ENCODE measurements at places on chromosomes 3 and 15. TPM values are rescaled to one million over a fixed set of nuclear protein-coding genes. Genes with fewer than 3 reads are reported as not detected.

GOLGA8S gene
- 0.07 TPM for total RNA-seq

RETNLB gene
- not detected for total RNA-seq

IGDCC3 gene
- 17.9 TPM for total RNA-seq

MEIS2 gene
- 0.35 TPM for total RNA-seq

SCAP gene
- total RNA-seq: 101 TPM

BCL2A1 gene
- total RNA-seq: not detected

FOXB1 gene
- total RNA-seq: 3.7 TPM

PLOD2 gene
- total RNA-seq: 17.9 TPM

CEMIP gene
- 0.09 TPM for total RNA-seq

CPLX3 gene
- not detected for total RNA-seq

ADAMTSL3 gene
- total RNA-seq: 0.77 TPM

KLF13 gene
- 30.6 TPM for total RNA-seq

ST8SIA2 gene
- total RNA-seq: 3.2 TPM

FAM131A gene
- total RNA-seq: 14.4 TPM

- DNase-seq: no peak
- no peaks in the 10 kb centered on the region for H3K4me1 ChIP-seq
- H3K4me3 ChIP-seq: no peak overlapping the region
- no peak overlapping the region for H3K27ac ChIP-seq
- no peaks in the 10 kb centered on the region for H3K27me3 ChIP-seq
- no peaks in the 10 kb centered on the region for H3K36me3 ChIP-seq
Observed at GRCh38 chr3:124941771-124942170, 7.2 kb upstream of the MUC13 start.

GRCh38 chr3:46089237-46090011 is 62.1 kb upstream of the XCR1 start:
- H3K36me3 ChIP-seq: no peaks in the 10 kb centered on the region
- no peak for DNase-seq
- no peaks in the 10 kb centered on the region for H3K4me1 ChIP-seq

GRCh38 chr15:68526269-68526668 is 52.5 kb upstream of the CORO2B start:
- DNase-seq: no peak
- H3K36me3 ChIP-seq: no peaks in the 10 kb centered on the region
- no peak overlapping the region for H3K4me3 ChIP-seq
- no peak overlapping the region for H3K27ac ChIP-seq

DNA sequence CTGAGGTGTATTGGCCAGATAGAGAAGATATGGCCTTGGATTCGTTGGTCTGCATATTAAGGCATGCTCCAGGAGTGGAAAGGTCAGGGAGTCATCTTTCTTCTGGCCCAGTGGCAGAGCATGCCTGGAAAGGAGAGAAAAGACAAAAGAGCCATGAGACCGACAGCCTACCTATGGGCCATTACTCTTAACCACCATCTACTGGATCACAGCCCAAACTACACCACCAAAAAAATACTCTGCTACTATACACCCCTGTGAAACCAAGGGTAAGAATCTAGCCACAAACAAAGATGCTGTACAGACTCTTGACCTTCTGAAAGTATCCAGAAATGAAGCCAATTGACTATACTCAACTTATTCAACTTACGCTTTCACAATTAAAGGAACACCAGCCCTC is 96.1 kb upstream of the PLSCR5 start:
- no peak for DNase-seq
- no peak overlapping the region for H3K27ac ChIP-seq
- H3K27me3 ChIP-seq: no peaks in the 10 kb centered on the region
- no peaks in the 10 kb centered on the region for H3K4me1 ChIP-seq

GRCh38 chr3:168272343-168272985 is 176.7 kb upstream of the GOLIM4 start:
- DNase-seq: no peak
- H3K27me3 ChIP-seq: no peaks in the 10 kb centered on the region
- peaks cover 10% of the 10 kb centered on the region for H3K4me1 ChIP-seq
- H3K4me3 ChIP-seq: no peak overlapping the region
- peaks cover 6% of the 10 kb centered on the region for H3K36me3 ChIP-seq
- H3K27ac ChIP-seq: no peak overlapping the region

DNA sequence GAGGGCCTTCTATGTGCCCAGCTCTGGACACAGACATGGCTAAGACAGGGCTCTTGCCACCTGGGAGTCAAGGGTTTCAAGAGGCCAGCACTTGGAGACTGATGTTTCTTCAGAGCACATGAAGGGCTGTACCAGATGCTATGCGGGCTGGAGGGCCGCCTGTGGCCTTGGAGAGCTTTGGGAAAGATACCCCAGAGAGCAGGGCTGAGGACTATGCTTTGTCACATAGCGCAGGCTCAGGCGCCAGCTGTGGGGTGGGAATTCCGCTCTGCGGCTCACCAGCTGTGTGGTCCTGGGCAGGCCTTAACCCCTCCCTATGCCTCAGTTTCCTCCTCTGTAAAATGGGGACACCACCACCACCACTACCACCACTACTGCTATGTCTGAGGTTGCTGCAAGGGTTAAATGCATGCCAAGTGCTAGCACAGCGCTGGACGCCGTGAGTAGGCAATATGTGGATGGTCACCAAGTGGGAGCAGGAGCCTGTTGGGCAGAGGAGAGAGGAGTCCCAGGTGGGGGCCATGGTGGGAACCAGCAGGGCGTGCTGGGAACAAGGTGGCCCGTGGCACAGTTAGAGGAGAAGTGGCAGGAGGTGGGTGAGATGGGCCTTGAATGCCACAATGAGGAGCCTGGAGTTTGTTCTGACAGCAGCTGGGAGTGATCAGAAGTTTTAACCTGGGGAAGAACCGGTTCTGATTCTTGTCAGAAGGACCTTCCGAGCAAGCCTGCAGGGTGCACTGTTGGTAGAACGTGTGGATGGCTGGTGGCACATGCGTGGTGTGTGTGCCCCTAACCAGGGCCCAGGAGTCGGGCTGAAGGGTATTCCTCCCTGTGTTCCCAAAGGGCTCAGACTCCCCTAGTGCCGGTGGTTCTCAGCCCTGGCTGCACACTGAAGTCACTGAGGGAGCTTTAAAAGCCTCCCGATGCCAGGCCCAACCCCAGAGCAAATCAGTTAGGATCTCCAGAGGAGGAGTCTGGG is 41.7 kb downstream of the FEM1B start:
- no peak overlapping the region for H3K4me3 ChIP-seq
- H3K27me3 ChIP-seq: no peaks in the 10 kb centered on the region
- H3K4me1 ChIP-seq: peaks cover 2% of the 10 kb centered on the region
- DNase-seq: no peak

DNA sequence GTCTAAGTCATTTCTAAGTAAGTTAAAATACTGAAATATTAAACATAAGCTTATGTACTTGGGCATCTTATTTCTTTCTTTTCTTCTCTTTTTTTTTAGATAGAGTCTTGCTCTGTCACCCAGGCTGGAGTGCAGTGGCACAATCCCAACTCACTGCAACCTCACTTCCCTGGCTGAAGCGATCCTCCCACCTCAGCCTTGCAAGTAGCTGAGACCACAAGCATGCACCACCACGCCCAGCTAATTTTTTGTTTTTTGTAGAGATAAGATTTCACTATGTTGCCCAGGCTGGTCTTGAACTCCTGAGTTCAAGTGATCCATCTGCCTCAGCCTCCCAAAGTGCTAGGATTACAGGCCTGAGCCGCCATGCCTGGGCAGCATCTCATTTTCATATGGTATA is 16.0 kb upstream of the ZNF710 start:
- H3K27ac ChIP-seq: no peak overlapping the region
- peaks cover 6% of the 10 kb centered on the region for H3K4me1 ChIP-seq
- H3K36me3 ChIP-seq: peaks cover 6% of the 10 kb centered on the region

- no peak overlapping the region for H3K27ac ChIP-seq
- DNase-seq: no peak
- peaks cover 3% of the 10 kb centered on the region for H3K4me1 ChIP-seq
- H3K4me3 ChIP-seq: no peak overlapping the region
- no peaks in the 10 kb centered on the region for H3K27me3 ChIP-seq
Observed at GRCh38 chr3:90005281-90005847, 897.9 kb downstream of the EPHA3 start.

GRCh38 chr3:128343287-128344051 is 123.2 kb downstream of the DNAJB8 start:
- peak; percentile 61 for DNase-seq
- no peaks in the 10 kb centered on the region for H3K27me3 ChIP-seq
- no peak overlapping the region for H3K27ac ChIP-seq
- H3K36me3 ChIP-seq: no peaks in the 10 kb centered on the region
- H3K4me3 ChIP-seq: no peak overlapping the region

DNA sequence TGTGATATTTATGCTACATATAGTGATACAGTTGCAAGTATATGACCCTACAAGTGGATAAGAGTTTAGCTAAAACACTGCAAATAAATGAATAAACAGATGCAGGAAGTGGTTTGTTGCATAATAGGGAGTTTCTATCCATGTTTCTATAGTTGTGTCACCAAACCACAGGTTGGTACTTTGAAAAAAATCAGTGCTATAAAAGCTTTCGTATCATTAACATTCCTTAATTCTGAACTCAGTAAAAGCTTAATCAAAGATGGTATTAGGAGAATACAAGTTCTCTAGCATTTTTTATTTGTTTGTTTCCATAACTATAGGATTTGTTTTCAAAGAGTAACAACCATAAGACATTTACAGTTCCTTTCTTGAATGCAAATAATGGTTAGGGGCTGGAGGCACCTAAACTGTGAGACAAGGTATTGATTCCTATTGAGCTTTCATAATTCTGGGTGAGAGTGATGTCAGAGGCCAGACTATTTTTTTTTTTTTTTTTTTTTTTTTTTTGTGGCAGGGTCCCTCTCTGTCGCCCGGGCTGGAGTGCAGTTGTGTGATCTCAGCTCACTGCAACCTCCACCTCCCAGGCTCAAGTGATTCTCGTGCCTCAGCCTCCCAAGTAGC is 29.6 kb downstream of the CPOX start:
- no peaks in the 10 kb centered on the region for H3K36me3 ChIP-seq
- H3K27me3 ChIP-seq: no peaks in the 10 kb centered on the region
- no peak overlapping the region for H3K4me3 ChIP-seq
- H3K4me1 ChIP-seq: no peaks in the 10 kb centered on the region
- H3K27ac ChIP-seq: no peak overlapping the region

- H3K27ac ChIP-seq: no peak overlapping the region
- no peak for DNase-seq
- no peaks in the 10 kb centered on the region for H3K4me1 ChIP-seq
Observed at GRCh38 chr3:74722211-74722610, 107.8 kb upstream of the CNTN3 start.

- no peaks in the 10 kb centered on the region for H3K27me3 ChIP-seq
- no peak overlapping the region for H3K4me3 ChIP-seq
- no peak for DNase-seq
- H3K4me1 ChIP-seq: no peaks in the 10 kb centered on the region
- no peak overlapping the region for H3K27ac ChIP-seq
Observed at GRCh38 chr3:13610006-13610570, 61.2 kb downstream of the FBLN2 start.

GRCh38 chr3:100936931-100937330 is 56.3 kb downstream of the ABI3BP start:
- H3K27me3 ChIP-seq: no peaks in the 10 kb centered on the region
- H3K27ac ChIP-seq: no peak overlapping the region
- no peak for DNase-seq
- no peaks in the 10 kb centered on the region for H3K36me3 ChIP-seq
- no peaks in the 10 kb centered on the region for H3K4me1 ChIP-seq
- no peak overlapping the region for H3K4me3 ChIP-seq

DNA sequence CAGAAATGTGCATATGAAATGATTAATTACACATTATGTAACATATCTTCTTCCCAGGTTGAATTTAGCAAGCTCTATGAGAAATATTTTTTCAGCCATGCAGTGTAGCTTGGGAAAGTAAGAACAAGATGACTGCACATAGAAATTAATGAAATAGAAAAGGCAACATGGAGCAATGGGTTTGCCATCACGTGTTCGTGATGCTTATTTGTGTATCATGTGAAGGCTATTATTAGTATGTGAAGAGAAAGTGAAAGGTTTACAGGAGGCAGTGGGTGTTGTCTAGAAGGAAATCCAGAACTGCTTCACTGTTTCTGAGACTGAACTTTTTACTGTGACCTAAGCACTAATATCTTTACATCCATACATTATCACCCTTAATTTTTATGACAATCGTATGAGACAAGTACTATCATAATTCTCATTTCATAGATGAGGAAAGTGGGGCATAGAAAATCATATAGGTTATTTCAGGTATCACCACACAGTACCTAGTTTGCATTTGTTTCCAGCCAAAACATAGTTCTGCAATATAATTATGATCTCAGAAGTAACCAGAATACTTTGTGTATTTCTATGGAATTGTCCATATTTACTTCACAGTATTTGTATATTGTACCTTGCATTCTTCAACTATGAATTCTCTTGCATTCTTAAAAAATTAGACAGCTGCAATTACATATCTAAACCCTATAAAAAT is 14.9 kb downstream of the SERPINI1 start:
- no peak overlapping the region for H3K27ac ChIP-seq
- no peaks in the 10 kb centered on the region for H3K36me3 ChIP-seq
- H3K4me1 ChIP-seq: no peaks in the 10 kb centered on the region
- no peaks in the 10 kb centered on the region for H3K27me3 ChIP-seq

DNA sequence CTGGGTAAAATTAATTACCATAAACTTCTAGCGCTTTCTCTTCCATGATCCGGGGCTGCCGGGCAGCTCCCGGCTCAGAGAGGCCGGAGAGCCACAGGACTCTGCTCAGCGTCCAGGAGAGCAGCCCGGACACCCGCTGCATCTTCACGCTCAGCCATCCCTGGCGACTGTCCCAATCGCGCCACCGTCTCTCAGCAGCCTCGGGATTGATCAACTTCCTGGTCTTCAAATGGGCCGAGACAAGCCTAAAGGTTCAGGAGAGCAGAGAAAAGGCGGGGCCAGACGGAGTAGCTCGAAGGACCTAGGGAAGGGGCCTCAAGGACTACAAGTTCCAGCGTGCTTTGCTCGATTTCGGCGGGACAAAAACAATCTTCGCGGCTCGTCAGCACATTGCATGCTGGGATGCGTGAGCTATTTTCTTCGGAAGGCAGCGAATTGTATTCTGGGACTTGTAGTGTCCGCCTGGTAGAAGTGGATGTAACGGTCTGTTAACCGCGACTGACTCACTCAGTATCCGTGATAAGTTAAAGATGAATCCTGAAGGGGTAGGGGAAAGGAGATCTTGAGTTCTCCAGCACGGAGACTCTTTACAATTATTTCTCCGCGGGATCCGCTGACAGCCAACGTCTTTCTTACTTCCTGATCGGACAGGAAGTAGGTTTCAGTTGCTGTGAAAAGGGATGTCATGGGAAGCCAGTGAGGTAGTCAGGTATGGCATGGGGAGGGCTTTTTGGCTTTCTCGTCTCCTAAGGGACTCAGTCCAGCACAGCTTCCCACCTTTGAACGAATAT is at the start of gene CIAO2A:
Gene CIAO2A (minus strand): TSS at position 212 of the 791 bp plus-strand sequence. CDS start 70 bp downstream, at position 142.
- peak; percentile 98 for DNase-seq
- peak within 1 kb of the TSS; percentile 24 for H3K27ac ChIP-seq
- no peaks in the 10 kb centered on the region for H3K4me1 ChIP-seq
- peak within 1 kb of the TSS; percentile 99 for H3K4me3 ChIP-seq

- no peaks in the 10 kb centered on the region for H3K4me1 ChIP-seq
- H3K4me3 ChIP-seq: no peak overlapping the region
- H3K36me3 ChIP-seq: peaks cover 27% of the 10 kb centered on the region
- no peaks in the 10 kb centered on the region for H3K27me3 ChIP-seq
- DNase-seq: peak; percentile 64
Observed at GRCh38 chr3:134473868-134474546, 11.8 kb downstream of the ANAPC13 start.

DNA sequence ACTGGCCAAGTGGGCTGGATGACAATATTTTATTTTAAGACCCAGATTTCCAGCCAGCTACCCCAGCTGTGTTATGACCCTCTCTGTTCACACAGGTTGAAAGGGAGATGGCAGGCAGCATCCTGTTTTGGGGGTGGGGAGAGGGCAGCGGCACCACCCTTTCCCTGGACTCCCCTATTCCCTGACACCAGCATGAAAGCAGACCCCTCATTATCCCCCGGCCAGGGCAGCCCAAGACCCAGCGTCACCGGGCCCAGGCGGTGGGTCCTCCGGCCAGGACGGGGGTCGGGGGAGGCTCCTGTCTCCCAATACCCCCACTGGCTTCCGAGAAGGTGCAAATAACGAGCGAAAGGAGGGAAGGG is 127.6 kb upstream of the MEF2A start:
- no peak overlapping the region for H3K27ac ChIP-seq
- H3K36me3 ChIP-seq: no peaks in the 10 kb centered on the region
- peak; percentile 22 for DNase-seq

All from H9 (cell line).